Right renal cortex interstitium (tissue), 3 donors: ENCODE measurements at places on chromosomes 12 and 14.

DNA sequence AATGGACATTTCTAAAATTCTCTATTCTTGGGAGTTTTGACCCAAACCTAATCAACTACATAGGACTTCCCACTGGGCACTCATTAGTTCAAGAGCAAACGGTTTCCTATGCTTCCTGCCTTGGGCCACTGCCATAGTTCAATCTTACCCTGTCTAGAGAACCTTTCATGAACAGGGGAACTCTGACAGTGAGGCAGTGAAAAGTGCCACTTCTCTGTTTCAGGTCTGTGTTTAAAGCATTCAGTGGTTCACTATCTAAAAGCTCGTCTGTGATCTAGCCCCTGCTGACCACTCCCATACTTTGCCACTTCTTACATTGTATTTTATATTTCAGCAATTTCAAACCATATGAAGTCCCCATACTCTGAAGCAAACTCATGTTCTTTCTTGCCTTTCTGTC lies 122.7 kb upstream of the IGF1 start:
- no peak for DNase-seq

GRCh38 chr12:32159381-32159780 lies 52.7 kb downstream of the BICD1 start:
- DNase-seq = no peak

DNA sequence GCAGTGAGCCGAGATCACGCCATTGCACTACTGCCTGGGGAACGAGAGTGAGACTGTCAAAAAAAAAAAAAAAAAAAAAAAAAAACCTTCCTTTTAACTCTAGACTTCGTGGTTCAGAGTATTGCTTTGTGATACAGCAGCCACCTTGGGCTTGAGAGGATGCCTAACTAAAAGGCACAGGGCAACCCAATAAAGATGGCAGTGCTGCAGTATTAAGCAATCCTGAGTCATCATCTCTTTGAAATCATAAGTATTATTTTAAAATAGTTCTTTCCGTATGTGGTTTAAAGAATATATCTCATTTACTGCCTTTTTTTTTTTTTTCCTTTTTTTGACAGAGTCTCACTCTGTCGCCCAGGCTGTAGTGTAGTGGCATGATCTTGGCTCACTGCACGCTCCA lies 116.1 kb downstream of the PLEKHA5 start:
- DNase-seq = no peak

DNA sequence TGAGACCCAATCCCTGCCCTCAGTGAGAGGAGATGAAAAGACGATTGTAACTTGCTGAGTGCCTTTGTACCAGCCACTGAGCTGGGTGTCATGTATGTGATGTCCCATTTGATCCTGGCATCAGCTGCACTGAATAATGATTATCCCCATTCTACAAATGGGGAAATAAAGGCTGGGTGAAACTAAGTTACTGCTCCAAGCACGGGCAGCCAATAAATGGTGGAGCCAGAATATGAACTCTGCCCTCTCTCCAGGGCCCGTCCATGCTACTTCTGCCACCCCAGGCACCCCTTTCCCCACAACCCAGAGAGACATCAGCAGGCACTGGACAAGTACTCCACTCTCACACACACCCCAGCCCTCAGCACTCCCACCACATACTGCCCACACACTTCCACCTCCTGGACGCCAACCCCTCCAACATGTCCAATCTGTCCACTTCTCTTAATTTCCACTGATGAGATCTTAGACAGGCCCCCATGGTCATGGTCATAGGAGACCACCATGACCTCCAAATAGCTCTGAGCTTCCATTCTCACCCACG lies 115.8 kb downstream of the DICER1 start:
- no peak for DNase-seq

GRCh38 chr14:104701383-104702076 lies 12.1 kb downstream of the INF2 start:
- no peak for DNase-seq

DNA sequence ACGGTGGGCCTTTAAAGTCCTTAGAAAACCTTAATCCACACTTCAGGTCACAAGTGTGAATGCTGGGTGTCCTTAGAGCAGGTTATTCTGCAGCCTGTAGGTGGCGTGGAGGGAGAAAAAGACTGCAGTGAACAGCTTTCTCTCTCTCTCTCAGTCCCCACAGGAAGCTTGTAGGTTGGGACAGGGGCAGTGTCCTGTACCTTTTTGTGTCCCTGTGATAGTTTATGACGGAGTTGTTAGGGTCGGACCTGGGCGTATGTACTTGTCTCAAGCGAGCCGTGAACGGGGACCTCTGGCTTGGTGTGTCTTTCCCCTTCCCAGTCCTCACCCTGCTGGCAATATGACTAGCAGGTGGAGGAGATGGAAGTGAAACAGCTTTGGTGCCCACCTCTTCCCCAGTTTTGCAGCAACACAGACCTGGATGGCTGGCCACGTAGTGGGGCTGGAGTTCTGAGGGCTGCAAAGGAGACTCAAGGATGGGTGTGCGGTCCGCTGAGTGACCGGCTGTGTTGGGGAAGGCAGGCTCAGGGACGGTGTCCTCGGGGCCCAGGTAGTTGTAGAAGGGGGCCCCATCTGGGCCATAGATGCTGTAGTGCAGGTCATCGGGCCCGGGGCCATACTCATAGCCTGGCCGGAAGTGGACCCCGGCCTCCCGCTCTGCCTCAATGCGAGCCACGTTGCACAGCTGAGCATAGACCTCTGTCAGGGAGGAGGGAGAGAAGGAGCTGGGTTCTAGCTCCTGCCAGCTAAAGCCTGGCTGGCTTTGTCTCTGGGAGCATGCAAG lies 8.9 kb downstream of the ISCA2 start:
- DNase-seq = no peak

- DNase-seq = no peak
These were observed 12.5 kb upstream of the SMCO3 start for GRCh38 chr12:14826491-14826890.

DNA sequence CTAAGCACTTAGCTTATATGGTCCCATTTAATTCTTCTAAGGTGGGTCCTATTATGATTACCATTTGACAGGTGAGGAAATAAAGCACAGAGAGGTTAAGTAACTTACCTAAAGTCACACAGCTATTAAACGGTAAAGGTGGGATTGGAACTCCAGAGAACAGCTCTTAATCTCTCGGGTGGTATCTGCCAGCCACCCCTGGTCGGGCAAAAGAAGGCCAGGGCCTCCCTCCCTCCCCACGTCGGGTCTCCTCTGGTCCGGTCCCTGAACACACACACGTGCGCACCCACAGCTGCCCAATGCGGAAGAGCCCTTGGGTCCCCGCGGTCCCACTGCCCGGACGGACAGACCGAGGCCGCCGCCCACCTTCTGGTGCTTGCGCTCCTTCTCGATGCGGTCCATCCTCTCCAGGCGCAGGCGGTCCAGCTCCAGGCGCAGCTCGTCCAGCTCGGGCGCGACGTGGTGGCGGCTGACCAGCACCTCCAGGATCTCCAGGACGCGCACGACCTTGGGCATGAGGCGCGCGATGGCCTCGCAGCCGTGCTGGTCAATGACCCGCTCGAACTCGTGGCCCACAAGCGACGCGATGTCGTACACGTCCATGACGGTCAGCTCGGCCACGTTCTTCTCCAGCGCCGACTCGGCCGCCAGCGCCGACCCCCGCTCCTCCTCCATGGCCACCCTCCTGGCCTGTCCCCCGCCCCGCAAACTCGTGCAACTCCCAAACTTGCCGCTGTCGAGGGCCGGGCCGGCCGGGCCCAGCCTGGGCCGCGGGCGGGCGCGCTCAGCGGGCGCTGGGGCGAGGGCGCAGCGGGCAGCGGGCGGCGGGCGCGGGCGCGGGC lies 490 bp downstream of the RILPL1 start:
- DNase-seq = no peak

DNA sequence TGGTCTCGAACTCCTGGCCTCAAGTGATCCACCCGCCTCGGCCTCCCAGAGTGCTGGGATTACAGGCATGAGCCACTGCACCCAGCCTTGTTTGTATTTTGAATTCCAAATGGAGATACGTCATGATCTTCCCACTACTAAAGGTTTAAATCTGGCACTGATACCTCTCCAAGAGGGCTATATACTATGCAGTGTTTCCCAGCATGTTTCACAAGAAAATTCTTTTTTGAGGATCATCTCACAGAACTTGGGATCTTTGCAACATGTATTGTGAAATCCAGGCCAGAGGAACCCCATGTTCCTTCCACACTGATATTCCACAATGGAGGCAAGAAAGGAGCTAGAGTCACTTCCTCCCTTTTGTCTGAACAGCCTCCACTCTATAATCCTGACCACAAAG lies 112.7 kb downstream of the NT5DC3 start:
- DNase-seq = no peak

- DNase-seq = no peak
These were observed 27.3 kb upstream of the CHPT1 start for GRCh38 chr12:101670007-101670671.

- DNase-seq = no peak
These were observed 103.9 kb downstream of the PDE3A start for GRCh38 chr12:20472102-20472782.

GRCh38 chr14:70926235-70926830 lies 19.1 kb downstream of the PCNX1 start:
- no peak for DNase-seq

DNA sequence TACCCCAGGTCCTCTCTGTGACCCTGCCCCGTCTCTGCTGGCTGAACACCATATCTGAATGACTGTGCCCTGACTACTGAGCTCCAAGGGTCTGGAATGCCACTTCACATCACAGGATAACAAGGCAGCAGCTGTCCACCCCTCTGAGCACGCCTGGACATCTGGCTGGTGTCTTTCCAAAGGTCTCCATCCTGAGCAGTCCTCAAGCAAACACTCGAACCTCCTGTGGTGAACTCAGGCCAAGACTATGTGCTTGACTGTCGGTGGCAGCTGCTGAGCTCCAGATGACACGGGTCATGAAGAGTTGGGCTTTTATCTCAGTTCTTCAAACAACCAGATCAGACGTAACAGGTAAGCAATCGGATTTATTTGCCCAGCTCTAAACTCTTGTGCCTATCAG lies 117.2 kb upstream of the BCL2L14 start:
- DNase-seq = no peak

DNA sequence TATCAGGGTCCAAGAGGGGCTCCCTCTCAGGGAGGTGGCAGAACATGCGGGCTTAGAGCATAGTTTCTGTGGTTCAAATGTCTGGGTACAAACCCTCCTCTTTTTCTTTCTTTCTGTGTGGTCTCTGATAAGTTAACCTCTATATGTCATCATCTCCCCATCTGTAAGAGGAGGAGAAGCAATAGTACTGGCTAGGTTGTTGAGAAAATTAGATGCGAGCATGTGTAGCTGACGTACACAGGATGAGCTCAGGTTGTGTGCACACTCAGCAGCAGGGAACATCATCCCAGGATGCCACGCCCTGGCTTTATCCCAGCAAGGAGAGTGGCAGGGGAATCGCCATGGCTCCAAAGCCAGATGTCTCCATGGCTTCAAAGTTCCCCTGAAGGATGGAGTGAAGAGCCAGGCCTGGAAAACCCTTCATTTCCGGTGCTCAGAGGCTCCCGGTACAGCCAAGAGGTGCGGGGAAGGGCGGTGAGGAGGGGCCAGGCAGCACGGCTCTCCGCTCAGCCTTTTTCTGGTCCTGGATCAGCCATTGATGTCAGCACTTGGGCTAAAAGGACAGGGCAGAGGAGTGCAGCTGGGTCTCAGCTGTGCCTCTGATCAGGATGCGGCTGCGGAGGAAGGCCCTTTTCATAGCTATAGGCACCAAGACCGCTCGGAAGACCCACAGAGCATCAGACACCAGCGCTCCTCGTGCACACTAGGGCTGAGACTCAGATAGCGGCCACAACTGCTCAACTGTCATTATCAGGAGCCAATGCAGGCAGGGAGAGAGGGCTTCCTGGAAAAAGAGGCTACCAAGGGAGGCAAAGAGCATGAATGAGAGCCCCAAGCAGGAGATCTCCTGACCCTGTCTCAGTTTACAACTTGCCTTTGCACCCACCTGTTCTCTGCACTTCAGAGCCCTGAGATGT lies 41.5 kb downstream of the ARL6IP4 start:
- DNase-seq = no peak

GRCh38 chr12:6345319-6346091 lies 3.6 kb upstream of the TNFRSF1A start:
- no peak for DNase-seq

- DNase-seq = no peak
These were observed 238.3 kb downstream of the SLC41A2 start for GRCh38 chr12:104719700-104720338.

GRCh38 chr12:108320507-108321293 lies 18.4 kb downstream of the CMKLR1 start:
- DNase-seq = no peak

DNA sequence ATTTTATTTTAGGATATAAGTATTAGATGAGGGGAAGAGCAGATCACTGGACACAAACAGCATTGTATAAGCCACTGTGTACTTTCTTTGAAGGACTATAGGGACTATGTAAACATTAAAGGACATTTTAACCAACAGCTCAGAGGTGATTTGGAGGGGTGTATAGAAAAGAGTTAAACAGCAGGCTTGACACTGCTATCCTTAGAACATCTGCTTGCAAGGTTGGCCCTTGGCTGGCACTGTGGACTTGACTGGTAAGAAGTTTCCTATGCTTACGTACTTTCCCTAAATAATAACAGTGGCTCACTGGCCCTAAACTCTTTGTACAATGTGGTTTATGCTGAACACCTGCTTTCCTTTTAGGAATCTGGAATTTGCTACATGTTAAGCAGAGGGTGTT lies 28.7 kb downstream of the ZFYVE26 start:
- no peak for DNase-seq

DNA sequence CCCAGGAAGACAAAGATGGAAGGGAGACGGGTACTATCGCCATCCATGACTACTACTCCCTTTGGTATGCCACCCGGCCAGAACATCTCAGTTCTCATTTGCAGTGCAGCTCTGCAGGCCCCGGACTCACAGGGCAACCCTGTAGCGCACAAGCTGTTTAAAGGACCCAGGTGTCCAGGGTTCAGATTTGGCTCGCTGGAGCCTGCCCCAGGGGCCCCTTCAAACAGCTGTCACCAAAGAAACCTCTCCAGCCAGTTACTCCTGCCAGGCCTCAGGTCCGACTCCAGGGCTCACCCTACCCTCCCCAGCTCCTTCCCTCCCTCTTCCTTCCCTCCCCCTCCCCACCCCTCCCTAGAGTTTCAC lies 5.5 kb upstream of the CHD4 start:
- no peak for DNase-seq

- no peak for DNase-seq
These were observed 47.1 kb downstream of the CCDC60 start for GRCh38 chr12:119381471-119382235.

DNA sequence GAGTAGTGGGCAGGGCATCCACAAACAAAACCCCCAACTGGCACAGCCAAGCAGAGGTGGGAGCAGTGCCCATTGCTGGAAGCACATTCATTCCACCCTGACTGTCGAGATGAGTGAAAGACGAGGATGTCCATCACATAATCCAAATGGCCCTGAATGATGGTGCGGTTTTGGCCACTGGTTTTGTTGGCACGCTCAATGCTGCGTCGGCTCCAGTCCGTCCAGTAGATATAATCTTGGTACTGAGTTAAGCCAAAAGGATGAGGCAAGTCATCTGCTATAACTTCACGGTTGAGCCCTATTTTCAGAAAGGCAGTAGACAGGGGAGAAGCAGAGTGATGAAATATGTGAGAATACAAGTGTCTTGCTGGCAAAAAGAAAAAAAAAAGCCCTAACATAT lies 88.1 kb downstream of the BCL2L14 start:
- DNase-seq = no peak

- DNase-seq = no peak
These were observed 7.9 kb downstream of the MAPK1IP1L start for GRCh38 chr14:55059333-55059732.
